ENCODE measurements at places on chromosomes 7 and 10.

- peak; percentile 92 for DNase-seq
These were observed 120.9 kb downstream of the C10orf105 start for GRCh38 chr10:71598621-71599055.

- DNase-seq: no peak
These were observed 60.0 kb downstream of the ENO4 start for GRCh38 chr10:116909307-116909706.

DNA sequence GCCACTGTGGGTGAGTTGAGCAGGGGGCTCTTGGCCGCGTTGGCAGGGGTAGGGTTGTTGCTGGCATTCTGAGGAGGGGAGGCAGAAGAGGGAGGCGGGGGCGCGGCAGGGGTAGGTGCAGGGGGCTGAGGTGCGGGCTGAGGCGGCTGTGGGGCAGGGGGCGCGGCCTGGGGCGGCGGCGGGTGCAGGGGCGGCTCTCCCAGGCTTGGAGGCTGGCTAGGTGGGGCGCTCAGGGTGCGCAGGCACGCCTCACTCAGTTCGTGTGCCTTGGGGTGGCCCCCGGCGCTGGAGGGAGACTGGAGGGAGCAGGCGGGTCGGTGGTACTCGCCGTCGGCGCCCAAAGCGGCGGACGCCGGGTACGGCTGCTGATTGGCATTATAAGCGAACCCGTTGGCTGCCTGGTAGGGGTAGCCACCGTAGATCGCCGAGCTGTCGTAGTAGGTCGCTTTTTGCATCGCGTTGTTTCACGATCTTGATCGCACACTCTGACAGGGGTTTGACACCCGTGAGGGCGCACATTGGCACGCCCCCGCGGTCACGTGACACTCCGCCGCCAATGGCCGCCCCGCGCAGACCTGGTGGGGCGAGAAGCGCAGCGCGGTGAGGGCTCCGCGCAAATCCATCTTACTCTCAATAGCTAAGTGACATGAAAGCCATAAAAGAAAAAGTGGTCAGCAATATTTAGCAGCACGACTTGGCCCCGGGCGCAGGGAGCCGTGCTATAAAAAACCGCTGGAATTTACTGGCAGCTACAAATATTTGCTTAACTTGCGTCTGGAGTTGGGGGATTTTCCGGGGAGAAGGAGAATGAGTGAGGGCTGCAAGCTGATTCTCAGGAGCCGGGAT is 7.9 kb upstream of the HOXA2 start:
- DNase-seq: peak; percentile 79

- DNase-seq: no peak
These were observed 70.6 kb downstream of the REEP3 start for GRCh38 chr10:63591600-63592379.

DNA sequence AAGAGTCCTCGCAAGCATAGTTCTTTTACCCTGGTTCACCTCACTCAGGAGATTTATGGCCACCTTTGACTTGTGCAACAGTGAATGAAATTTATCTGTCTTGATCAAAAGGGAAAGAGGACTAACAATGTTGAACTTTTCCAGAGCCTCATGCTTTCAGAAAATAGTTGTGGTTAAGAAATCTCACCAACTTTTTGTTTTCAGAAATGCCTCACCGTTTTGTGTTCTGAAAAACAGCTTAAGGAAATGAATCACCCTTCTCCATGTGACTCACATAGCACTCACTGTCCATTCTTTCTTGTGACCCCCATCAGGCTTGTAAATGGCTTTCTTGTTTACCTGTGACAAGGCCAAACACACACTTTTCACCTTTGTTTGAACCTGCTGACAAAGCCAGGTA is 148.6 kb upstream of the FAM3C start:
- peak; percentile 29 for DNase-seq

DNA sequence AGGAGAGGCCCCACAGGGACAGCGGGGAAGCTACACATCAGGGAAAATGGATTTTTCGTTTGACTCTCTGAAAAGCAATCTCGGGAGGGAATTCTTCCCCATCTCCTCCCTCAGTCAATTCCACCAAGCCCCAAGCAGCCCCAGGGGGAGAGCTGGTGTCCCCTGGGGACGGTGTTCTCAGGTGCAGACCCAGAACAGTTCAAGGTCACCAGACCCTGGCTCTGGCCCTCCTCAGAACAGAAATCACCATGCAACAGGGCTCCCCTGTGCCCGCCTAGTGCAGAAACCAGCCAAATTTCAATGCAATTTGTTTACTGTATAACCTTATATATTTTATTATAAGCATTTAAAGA is 34.1 kb downstream of the GSDME start:
- no peak for DNase-seq

DNA sequence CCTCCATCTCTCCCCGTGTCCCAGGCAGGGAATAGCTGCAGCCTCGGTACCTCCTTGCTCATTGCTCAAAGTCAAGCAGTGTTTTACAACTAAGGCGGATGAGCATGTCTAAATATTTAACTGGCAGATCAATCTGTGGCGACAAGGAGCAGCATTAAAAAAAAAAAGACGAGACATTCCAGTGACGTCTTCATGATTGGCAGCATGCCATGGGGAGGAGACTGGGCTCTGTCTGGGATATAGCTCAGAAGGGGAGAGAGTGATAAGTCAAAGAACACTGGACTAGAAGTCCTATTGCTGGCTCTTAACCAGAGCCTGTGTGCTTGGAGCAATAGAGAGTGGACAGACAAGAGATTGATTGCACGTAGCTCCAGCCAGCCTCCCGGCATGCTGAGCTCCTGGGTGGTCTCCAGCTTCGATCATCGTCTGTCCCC is 287.5 kb upstream of the PODXL start:
- peak; percentile 84 for DNase-seq

DNA sequence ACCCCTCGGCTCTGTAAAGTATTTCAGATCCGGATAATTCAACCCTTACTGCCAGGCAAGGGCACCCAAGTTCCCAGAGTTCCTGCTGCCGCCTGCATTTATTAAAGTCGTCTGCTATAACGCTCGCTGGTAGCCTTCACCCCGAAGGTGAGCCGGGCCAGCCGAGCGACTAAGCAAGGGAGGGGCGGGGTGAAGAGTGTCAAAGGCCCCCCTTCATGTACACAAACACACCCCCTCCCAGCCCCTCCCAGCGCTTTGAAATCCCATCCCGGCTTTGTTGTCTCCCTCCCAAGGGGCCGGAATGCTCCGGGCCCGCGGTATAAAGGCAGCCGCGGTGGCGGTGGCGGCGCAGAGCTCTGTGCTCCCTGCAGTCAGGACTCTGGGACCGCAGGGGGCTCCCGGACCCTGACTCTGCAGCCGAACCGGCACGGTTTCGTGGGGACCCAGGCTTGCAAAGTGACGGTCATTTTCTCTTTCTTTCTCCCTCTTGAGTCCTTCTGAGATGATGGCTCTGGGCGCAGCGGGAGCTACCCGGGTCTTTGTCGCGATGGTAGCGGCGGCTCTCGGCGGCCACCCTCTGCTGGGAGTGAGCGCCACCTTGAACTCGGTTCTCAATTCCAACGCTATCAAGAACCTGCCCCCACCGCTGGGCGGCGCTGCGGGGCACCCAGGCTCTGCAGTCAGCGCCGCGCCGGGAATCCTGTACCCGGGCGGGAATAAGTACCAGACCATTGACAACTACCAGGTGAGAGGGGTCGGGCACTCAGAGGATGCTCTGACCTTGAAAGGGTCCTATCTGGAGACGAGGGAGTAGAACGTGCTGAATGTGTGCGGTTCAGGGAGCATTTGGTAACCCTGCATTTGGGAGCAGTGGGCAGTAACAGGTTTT is at the start of gene DKK1:
TSS of gene DKK1 (plus strand) at position 349 of the 889 bp plus-strand sequence. CDS start at position 503, 154 bp downstream.
- peak; percentile 85 for DNase-seq

DNA sequence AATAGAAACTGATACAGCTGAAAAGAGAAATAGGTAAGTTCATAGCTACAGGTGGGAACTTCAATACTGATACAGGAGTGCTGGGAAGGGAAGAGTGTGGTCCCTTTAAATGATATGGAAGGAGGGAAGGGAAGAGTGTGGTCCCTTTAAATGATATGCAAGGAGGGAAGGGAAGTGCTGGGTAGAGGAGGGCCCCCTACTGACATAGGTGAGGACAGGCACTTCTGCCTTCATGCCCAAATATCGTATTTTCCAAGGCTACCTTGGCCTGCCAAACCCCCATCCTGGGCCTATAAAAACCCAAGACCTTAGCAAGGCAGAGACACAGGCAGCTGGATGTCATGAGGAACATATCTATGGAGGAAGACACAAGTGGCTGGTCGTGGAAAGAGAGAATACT is 92.3 kb downstream of the MAGI2 start:
- no peak for DNase-seq

GRCh38 chr7:100008525-100008924 is 6.9 kb upstream of the ZKSCAN1 start:
- DNase-seq: peak; percentile 66

DNA sequence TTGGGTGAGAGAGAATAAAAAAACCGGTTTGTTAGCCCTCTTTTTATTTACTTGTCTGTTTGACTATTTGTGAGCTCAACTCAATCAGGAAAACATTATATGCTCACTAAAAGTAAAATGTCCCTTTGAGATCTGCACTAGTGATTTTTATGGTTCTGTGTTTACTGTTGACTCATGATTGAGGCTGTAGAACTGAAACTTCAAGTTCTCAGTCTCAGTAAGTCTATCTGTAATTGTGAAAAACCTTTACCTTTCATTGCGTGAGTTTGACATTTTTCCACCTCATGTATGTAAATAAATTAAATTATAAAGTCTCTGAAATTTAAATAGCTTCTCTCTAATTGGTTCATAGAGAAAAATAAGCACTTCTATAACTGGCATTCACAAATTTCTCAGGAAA is 17.0 kb upstream of the CASD1 start:
- no peak for DNase-seq

DNA sequence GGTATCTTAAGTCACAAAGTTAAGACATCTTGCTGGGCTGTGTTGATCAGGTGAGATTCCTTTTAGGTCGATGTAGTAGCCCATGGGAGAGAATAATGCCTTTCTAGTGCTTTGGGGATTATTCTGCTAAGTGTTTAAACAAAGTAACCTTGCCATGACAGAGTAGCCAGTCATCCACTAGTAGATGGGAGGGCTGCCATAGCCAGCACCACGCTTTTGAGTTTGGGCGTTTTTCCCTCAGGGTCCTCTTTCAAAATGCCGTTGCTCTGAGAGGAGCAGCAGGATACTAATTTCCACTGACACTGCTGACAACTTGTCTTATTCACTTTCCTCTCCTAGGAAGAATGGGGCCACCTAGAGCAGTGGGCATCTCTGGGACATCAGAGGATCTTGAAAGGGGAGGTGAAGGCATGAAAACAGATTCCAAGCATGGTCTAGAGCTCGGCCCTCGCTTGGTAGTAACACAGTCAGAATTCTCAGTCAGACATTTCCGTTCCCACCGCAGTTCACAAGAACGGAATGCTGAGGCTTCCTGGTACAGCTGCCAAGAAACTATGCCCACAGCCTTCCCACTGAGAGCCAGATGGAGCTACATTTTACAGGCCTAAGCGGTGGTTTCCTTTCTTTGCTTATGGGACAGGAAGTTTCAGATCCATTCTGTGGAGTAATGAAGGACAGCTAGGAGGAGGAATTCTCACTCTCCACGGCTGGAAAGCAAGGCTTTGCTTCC is 15.3 kb upstream of the RSU1 start:
- DNase-seq: peak; percentile 71

DNA sequence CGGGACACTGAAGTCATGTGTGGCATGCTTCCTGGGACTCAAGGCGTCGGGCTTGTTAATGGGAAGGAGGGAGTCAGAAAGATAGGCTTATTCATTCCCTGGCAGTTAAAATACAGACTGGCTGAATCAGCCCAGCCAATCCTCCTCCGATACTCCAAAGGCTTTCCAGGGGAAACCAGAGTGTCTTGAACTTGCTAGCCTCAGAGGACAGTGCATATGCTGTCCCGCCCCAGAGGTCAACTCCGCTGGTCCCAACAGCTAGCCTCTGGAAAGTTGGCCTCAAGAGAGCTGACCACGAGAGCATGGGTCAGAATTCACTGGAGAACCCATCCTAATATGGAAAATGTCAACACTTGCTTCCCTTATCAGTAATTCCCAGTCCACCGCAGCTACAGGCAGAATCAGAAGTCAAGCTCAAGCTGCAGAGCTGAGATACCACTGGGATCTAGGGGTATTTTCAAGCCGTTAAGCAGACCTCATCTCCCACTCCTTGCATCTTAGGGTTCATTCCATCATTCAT is 43.0 kb downstream of the ELMO1 start:
- no peak for DNase-seq

- DNase-seq: no peak
These were observed 119.3 kb downstream of the CABCOCO1 start for GRCh38 chr10:61781969-61782403.

DNA sequence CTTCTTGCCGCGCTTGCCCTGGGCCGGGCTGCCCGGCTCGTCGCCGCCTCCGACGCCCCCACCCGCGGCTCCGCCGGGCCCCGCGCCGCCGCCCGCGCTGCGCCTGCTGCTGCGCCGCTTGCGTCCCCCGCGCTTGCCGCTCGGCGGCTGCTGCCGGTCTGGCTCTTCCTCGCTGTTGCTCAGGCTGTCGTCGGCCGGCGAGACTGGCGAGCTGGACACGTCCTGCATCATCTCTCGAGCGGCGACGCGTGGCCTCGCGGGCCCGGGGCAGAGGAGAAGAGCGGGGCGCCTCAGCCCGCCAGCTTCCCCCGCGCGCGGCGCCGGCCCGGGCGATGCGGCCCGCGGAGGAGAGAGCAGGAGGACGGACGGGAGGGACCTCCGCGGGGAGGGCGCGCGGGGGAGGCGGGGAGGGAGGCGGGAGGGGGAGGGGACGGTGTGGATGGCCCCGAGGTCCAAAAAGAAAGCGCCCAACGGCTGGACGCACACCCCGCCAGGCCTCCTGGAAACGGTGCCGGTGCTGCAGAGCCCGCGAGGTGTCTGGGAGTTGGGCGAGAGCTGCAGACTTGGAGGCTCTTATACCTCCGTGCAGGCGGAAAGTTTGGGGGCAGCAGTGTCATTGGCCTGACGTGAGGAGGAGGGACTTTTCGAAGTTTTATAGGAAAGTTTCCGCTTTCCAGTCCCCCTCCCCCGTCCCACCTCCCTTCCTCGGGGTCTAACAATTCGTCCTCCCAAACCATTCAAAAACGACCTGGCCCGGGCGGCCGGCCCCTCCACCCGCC is at the start of gene TWIST1:
TSS of gene TWIST1 (minus strand) at position 546 of the 779 bp plus-strand sequence. CDS start at position 231, 315 bp downstream.
- peak; percentile 93 for DNase-seq

- DNase-seq: no peak
These were observed 234.7 kb upstream of the NPY start for GRCh38 chr7:24049296-24049695.

- DNase-seq: no peak
These were observed 63.5 kb downstream of the HIPK2 start for GRCh38 chr7:139714163-139714901.

DNA sequence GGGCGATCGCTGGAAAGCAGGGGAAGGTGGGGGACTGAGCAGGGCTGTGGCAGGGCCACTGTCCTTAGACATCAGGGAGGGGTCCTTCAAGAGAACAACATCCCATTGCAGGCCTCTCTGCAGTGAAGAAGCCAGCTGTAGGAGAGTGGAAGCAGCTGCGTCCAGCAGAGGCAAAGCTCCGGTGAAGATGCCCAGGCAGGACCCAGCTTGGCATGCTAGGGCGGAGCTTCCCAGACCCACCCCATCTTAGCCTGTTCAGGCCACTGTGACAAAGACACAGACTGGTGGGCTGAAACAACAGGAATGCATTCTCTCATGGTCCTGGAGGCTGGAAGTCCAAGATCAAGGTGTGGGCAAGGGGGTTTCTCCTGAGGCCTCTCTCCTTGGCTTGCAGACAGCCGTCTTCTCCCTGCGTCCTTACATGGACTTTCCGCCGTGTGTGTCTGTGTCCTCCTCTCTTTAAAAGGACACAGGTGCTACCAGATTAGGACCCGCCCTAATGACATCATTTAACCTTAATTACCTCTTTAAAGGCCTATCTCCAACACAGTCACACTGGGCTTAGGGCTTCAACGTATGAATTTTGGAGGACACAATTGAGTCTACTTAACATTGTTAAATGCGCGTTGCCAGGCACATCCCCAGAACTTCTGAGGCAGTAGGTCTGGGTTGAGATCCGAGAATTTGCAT is 178.1 kb upstream of the GRB10 start:
- DNase-seq: no peak

- DNase-seq: no peak
These were observed 59.0 kb downstream of the PALD1 start for GRCh38 chr10:70537398-70538194.
